Fibroblast of skin of back (primary cell): ENCODE measurements at places on chromosomes 11 and 22.
A peak's percentile ranks its signal among the peaks of the same experiment; 100 is the strongest.

DNA sequence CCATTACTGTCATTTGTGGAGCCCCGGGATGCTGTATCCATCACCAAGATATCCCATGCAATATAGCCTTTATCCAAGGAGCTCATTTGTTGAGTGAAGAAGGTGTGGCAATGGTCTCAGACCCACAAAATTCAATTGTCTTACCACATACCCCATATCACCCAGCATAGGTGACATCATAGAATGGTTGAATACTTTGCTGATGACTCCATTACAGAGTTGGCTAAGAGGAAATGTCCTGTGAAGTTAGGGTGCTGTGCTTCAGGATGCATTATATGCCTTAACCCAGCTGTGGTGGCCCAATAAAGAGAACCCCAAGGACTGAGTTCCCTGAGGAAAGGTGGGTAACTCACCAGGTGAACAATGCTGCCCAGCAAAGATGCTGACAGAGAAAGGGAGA lies 113.7 kb downstream of the EFCAB6 start:
- DNase-seq: peak; percentile 4

GRCh38 chr22:20867179-20868024 lies 8.6 kb downstream of the SNAP29 start:
- DNase-seq: no peak

- no peak for DNase-seq
Measured at GRCh38 chr11:11467312-11467711, 114.3 kb upstream of the CSNK2A3 start.

DNA sequence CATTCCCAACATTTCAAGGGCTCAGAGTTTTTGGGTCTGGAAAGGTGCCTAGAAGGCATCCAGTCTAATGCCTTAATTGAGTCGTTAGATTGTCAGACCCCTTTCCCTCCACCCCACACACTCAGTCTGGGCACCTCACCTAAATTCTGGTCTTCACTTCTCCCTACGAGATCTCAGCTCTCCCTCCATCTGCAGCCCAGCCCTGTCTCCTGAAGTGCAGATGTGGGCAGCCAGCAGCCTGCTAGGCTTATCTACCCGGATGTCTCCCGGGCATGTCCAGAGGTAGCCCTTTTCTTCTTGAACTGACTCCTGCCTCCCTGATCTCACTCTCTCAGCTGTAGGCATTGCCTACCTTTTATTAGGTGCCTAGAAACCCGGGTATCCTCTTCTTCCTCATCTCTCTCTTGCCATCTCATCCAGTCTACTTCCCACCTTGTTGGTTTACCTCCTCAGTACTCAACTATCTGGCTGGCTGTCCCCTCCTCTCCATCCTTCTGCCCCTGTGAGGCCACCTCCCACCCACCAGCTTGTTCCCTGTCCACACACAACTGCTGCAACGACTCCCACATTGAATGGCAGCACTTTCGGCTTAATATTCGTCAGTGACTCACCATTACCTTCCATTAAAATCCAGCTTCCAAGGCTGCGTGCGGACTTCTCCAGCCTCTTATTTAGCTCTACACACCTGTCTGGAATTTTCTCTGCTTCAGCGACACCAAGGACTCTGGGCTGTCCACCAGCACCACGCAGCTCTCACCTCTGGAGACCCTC lies 6.2 kb downstream of the SEPTIN3 start:
- no peak for DNase-seq

DNA sequence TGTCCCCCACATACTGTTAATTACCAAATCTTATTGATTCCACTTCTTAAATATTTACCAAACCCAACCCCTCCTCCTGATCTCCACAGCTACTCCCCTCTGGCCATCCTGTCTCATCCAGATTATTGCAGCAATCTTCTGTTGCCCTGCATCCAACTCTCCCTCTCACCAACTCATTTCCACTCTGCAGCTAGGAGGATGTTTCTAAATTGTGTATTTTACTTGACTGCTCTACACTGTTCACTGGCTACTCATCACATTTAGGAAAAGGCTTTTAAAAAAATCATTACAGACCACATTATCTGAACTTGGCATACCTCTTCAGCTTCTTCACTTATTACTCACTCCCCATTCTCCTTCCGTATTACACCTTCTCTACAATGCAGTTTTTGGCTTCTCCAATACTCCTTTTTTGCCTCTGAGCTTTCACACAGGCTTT lies 117.9 kb downstream of the ATG16L2 start:
- DNase-seq: peak; percentile 8

- no peak for DNase-seq
Measured at GRCh38 chr11:92810423-92811064, 158.9 kb upstream of the MTNR1B start.
